ENCODE measurements at places on chromosomes 13 and 19. TPM values are rescaled to one million over a fixed set of nuclear protein-coding genes. Genes with fewer than 3 reads are reported as not detected.

KLK11 gene
- total RNA-seq, result not detected

PROZ gene
- not detected for total RNA-seq

AMER2 gene
- total RNA-seq, result 0.17 TPM

MEIOSIN gene
- not detected for total RNA-seq

ZNF317 gene
- total RNA-seq, result 26.0 TPM

URAD gene
- total RNA-seq, result not detected

LMTK3 gene
- 3.0 TPM for total RNA-seq

TPT1 gene
- total RNA-seq, result 1,060 TPM

LILRB4 gene
- total RNA-seq, result not detected

IGSF23 gene
- not detected for total RNA-seq

IZUMO2 gene
- total RNA-seq, result not detected

SIGLEC12 gene
- not detected for total RNA-seq

ANKLE1 gene
- 22.7 TPM for total RNA-seq

ZNF665 gene
- 4.0 TPM for total RNA-seq

TPGS1 gene
- 13.7 TPM for total RNA-seq

GJA3 gene
- 0.03 TPM for total RNA-seq

XRCC1 gene
- 44.9 TPM for total RNA-seq

CALR3 gene
- 0.52 TPM for total RNA-seq

GRIN3B gene
- 0.03 TPM for total RNA-seq

SELENOV gene
- total RNA-seq, result 3.1 TPM

KPTN gene
- 9.9 TPM for total RNA-seq

IL12RB1 gene
- not detected for total RNA-seq

IRS2 gene
- total RNA-seq, result 9.0 TPM

TNFSF9 gene
- total RNA-seq, result 1.3 TPM

CELF5 gene
- 1.4 TPM for total RNA-seq

C5AR2 gene
- total RNA-seq, result 0.03 TPM

KIR3DL1 gene
- total RNA-seq, result not detected

PGLYRP1 gene
- total RNA-seq, result not detected

CD209 gene
- total RNA-seq, result not detected

SLC25A23 gene
- 31.6 TPM for total RNA-seq

RFPL4A gene
- total RNA-seq, result not detected

TUBA3C gene
- total RNA-seq, result not detected

ZNF577 gene
- 15.0 TPM for total RNA-seq

Measured in H7 (cell line).